ENCODE measurements at places on chromosomes 7 and 10. TPM values are rescaled to one million over a fixed set of nuclear protein-coding genes. Genes with fewer than 3 reads are reported as not detected.

NUDT13 gene
- 1.2 TPM for total RNA-seq

ACHE gene
- total RNA-seq: not detected

CPXM2 gene
- not detected for total RNA-seq

GRCh38 chr7:133053321-133053891 lies 28.5 kb downstream of the CHCHD3 start:
- no peak overlapping the region for H3K4me3 ChIP-seq
- H3K27ac ChIP-seq: no peak overlapping the region
- peaks cover 11% of the 10 kb centered on the region for H3K36me3 ChIP-seq
- DNase-seq: no peak
- peaks cover 32% of the 10 kb centered on the region for H3K4me1 ChIP-seq
- H3K27me3 ChIP-seq: no peaks in the 10 kb centered on the region

- H3K36me3 ChIP-seq: peaks cover 25% of the 10 kb centered on the region
- no peaks in the 10 kb centered on the region for H3K27me3 ChIP-seq
- H3K27ac ChIP-seq: no peak overlapping the region
- H3K4me3 ChIP-seq: no peak overlapping the region
- H3K4me1 ChIP-seq: peaks cover 5% of the 10 kb centered on the region
- no peak for DNase-seq
Measured at GRCh38 chr10:92923416-92923815, 75.1 kb downstream of the EXOC6 start.

All from activated naive CD8-positive, alpha-beta T cell treated with anti-CD3 and anti-CD28 coated beads for 36 hours (primary cell).